ENCODE measurements at places on chromosomes 13 and 19.

GRCh38 chr13:76684336-76684735, 201.9 kb downstream of the KCTD12 start:
- DNase-seq, result no peak

GRCh38 chr13:42544246-42544926, 29.6 kb upstream of the TNFSF11 start:
- DNase-seq, result peak; percentile 68

GRCh38 chr13:99406799-99407201, 94.5 kb upstream of the TM9SF2 start:
- no peak for DNase-seq

DNA sequence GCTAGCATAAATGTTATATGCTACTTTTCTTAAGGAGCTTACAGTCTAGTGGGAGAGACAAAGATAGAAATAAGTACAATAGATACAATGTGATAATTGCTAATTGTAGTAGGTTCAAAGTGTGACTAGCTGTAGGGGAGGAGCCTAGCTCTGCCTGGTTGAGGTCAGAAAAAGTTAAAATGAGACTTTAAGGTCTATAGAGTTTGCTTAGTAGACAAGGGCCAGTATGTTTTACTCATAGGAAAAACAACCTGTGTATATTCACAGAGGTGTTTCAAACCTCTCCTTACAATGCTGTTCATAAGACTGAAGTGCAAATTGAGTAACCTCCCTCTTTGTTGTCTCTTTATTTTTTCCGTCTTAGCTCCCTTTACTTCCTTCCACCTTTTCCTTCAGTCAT, 56.1 kb downstream of the PDS5B start:
- DNase-seq, result no peak

DNA sequence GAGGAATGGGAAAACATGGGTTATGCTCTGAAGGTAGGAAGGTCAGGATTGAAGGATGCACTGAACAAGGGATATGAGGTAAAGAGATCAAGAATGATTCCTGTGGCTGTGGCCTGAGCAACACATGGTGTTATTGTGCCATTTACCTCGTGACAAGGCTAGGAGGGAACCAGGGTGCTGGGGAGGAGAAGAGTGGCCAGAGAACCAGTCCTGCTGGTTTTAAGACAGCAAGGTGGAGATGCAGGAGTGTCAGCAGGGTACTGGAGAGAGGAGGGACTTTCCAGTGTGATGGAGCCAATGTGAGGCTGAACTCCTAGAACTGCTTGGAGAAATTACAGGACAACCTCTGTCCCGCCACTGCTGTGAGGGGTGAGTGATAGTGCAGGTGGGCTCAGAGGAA, 282.4 kb downstream of the MYO16 start:
- DNase-seq, result no peak

- peak; percentile 69 for DNase-seq
Measured at GRCh38 chr19:57103573-57104277, 16.1 kb upstream of the USP29 start.

DNA sequence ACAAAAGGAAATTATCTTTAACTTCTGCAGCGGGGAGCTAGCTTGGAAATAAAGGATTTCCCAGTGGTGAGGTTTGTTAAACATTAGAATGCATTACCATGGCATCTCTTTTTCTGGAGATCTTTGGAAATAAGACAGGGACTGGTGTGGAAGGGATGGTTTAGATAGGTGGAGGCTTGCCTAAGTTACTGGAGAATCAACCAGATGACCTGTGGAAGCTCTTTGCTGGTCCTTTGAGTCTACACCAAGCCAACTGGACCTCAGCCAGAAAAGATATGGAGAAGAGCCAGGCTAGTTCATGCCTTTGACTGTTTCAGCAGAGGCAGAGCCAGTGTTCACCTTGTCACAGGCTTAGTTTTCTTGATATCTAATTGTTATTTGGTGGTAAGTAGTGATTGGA, 134.7 kb downstream of the KCNRG start:
- DNase-seq, result no peak

- peak; percentile 6 for DNase-seq
Measured at GRCh38 chr13:19153782-19154450, 27.7 kb downstream of the TUBA3C start.

DNA sequence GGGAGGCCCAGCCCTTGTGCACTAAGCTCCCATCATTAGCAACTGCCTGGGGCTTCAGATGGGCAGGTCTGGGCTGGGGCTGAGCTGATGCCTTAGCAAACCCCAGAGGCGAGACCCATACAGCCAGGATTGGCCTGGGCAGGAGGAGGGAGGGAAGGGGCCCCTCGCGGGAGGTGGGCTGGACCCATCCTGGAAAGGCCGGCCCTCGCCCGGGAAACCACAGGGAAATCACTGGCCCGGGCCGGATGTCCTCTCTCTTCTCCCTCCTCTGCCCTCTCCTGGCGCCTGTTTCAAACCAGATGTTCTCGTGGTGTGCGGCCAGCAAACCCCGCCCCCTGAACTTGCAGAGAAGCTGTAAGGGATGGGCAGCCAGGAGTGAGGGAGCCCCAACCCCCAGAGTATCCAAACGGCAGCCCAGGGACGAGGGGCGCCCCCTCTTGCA, 43.1 kb downstream of the TMEM255B start:
- no peak for DNase-seq

DNA sequence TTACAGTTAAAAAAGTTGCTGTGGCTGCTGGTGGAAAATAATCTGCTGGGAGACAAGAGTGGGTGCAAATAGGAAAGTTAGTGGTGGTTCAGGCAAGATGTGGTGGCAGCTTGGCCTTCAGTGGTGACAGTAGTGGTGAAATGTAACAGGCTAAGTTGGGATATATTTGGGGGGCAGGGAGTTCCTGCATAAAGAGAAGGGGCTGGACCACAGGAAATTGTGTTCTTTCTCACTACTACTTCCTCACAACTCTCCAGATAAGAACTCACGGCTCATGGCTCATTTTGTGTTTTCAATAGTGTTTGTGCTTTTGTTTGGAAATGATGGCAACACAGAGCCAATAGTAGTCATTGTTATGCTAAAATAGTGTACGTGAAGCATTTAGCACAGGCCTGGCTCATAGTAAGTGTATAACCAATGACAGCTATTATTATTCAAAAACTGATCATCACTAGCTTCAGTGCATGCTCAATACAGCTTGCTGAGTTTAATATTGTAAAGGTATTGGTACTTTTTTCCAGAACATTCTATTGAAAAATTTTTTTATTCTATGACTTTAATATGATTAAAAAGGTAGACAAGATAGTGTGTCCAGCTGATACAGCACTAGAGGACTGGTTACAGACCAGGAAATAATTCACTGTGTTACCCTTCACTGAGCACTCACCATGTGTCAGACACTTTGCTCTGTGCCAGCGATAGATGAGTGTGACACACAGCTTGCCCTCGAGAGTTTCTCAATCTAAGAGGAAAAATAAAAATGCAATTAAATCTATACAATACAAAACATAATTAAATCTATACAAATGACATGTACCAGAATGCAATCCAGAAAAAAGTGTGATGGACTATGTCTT, 209.8 kb downstream of the POU4F1 start:
- no peak for DNase-seq

Measured in COLO829 (cell line).